Activated T-helper 1 cell treated with Interleukin-2 at 50 U/mL for 16 hours (primary cell): ENCODE measurements at places on chromosomes 11 and 22.

- DNase-seq, result no peak
Measured at GRCh38 chr11:26730414-26731083, 8.7 kb upstream of the SLC5A12 start.

GRCh38 chr22:21761086-21761485 lies 25.5 kb upstream of the YPEL1 start:
- no peak for DNase-seq

GRCh38 chr11:44223238-44223637 lies 86.7 kb downstream of the ALX4 start:
- DNase-seq, result no peak

DNA sequence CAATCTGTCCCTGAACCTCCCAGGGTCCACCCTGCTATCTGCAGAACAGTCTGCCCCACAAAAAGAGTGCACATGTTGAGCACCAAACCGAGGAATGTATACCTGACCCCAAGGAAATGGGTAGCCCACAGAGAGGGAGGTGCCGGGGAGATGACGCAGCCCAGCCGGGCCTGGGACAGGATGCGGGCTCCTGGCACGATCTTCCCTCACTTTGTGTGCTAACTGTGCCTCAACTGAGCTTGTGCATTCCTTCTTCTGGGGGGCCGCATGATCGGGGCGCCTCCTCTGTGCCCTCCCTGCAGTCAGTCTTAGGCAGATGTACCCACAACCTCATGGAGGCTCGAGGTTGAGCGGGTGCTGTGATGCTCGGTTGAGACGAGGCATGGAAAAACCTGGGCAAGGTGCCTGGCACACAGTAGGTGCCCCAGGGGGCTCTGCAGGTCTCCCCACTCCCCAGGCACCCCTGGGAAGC lies 2.4 kb downstream of the GAS2L1 start:
- DNase-seq, result no peak

DNA sequence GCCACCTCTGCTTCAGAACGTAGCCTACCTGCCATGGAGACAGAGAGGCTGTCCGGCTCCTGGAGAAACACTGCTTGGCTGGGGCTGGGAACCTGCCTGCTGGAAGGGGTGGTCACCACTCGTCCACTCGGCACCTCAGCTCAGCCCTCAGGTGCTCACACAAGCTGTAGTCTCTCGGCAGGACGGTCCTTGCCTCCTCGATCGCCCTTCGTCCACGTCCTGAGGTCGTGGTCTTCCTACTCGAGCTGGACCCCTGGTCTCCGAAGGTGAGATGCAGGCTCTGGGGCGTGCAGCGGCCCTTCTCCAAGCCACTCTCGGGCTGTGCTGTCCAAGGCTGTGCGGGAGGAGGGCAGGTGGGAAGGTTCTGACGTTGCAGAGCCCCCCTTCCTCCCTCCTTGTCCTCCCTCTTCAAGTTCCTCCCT lies at the start of gene TBX10:
Gene TBX10, minus strand, starts transcription at position 326 of the 422 bp plus-strand sequence. Its CDS starts 291 bp downstream, at position 35.
- DNase-seq, result no peak

- DNase-seq, result no peak
Measured at GRCh38 chr11:65504674-65505465, 6.0 kb downstream of the MALAT1 start.

GRCh38 chr11:87304412-87304811 lies 266.7 kb downstream of the TMEM135 start:
- no peak for DNase-seq

GRCh38 chr11:17015627-17016126 lies 1.5 kb upstream of the PLEKHA7 start:
- no peak for DNase-seq

DNA sequence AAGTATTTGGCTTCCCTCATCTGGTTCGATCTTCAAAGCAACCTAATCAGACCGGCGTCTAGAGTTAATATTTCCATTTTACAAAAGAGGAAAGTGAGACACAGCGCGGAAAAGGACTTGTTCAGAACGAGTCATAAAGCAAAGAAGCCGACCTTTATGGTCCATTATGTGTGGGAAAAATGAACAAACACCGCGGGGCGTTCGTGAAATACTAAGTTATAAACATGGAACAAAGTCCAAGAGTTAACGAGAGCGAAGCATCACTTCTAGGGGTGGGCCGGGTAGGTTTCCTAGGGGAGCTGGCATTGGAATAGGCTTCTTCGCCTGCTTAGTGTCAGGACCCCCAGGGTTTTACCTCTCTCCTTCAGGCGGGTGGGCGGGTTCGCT lies 575 bp downstream of the DUSP18 start:
- no peak for DNase-seq

- no peak for DNase-seq
Measured at GRCh38 chr11:36803084-36803483, 205.0 kb upstream of the RAG2 start.

GRCh38 chr11:68037411-68038225 lies 1.2 kb upstream of the TCIRG1 start:
- DNase-seq, result no peak

- no peak for DNase-seq
Measured at GRCh38 chr11:110377434-110377833, 52.3 kb upstream of the FDX1 start.

- DNase-seq, result no peak
Measured at GRCh38 chr22:42686756-42687491, 33.7 kb downstream of the A4GALT start.

DNA sequence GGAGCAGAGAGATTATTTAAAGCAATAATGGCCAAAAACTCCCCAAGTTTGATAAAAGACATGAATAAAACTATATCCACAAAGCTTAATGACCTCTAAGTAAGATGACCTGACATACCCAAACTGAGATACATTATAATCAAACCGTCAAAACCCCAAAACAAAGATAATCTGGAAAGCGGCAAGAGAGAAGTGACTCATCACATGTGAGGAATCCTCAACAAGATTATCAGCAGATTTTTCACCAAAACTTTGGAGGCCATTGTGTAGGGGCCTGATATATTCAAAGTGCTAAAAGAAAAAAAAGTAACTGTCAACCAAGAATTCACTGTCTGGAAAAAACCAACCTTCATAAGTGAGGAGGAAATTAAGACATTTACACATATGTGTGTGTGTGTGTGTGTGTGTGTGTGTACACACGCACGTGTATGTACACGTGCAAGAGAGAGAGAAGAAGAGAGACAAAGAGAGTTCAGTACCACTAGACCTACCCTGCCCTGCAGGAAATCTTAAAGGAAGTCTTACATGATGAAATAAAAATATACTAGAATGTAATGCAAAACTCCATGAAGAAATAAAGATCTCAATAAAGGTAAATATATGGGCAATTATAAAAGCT lies 752.4 kb downstream of the NELL1 start:
- no peak for DNase-seq

DNA sequence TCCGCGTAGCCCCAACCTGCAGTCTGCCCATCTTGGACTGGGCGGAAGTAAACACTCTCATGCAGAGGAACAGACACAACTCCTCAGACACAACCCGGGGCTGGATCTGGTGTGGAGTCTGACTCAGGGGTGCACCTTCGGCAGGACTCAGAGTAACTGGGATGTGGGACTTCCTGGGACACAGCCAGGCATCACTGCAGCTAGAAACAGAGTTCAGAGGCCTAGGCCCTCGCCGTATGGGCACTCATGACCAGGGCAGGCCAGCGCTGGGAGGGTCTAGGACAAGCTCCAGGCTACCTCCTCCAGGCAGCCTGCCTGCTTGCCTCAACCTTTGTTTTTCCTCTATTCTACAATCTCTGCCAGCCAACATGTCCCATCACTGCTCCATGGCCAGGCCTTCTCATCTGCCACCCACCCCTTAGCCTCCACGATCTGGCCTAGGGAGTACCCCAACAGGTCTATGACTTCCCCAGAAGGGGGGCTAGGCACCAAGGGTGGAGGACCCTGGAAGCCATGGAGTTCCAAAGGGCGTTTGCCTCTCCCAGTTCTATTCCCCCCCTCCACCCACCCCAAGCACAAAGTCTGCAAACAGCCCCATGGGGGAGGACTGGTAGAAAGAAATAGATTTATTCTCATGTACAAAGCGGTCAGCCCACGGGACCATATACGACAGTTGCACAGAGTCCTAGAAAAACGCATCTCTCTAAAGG lies 98.5 kb downstream of the PDE2A start:
- DNase-seq, result no peak

DNA sequence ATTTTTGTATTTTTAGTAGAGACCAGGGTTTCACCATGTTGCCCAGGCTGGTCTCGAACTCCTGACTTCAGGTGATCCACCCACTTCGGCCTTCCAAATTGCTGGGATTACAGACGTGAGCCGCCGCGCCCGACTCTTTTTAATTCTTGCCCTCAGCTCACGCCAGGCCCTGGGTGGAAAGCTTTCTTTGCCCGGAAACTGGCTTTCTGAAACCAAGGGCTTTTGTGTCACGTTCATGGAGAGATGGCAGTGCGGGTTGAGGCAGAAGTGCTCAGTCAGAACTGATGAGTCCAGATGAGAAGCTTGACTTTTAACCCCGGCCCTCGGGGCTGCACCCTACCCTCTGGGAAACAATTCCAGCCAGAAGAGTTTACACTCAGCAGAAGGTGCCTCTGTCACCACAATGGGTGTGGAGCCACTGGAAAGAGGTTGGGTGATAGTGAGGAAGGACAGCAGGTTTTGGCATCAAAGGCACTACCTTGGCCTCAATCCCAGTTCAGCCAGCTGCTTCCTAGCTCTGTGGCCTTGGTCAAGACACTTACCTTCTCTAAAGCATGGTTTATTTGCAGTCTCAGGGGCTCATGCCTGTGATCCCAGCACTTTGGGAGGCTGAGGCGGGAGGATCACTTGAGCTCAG lies 890 bp upstream of the ARFGAP3 start:
- no peak for DNase-seq

- DNase-seq, result no peak
Measured at GRCh38 chr22:23828800-23829680, 9.8 kb downstream of the DERL3 start.

- no peak for DNase-seq
Measured at GRCh38 chr11:9269492-9270013, 4.4 kb upstream of the DENND5A start.
